ENCODE measurements at places on chromosomes 13 and 19. TPM values are rescaled to one million over a fixed set of nuclear protein-coding genes. Genes with fewer than 3 reads are reported as not detected.

TNFRSF19 gene
- 18.6 TPM for total RNA-seq

GRCh38 chr13:66994517-66995202 is 235.5 kb downstream of the PCDH9 start:
- H3K4me1 ChIP-seq, result 0 out of 2 replicates have a peak, but pooled peaks cover 3% of the 10 kb centered on the region
- no peak for DNase-seq
- no peaks in the 10 kb centered on the region for H3K27me3 ChIP-seq
- H3K27ac ChIP-seq, result no peak overlapping the region
- no peaks in the 10 kb centered on the region for H3K36me3 ChIP-seq
- H3K4me3 ChIP-seq, result peak overlapping the region; percentile 28

- no peaks in the 10 kb centered on the region for H3K27me3 ChIP-seq
- H3K36me3 ChIP-seq, result no peaks in the 10 kb centered on the region
- no peak for DNase-seq
- no peak overlapping the region for H3K27ac ChIP-seq
- H3K4me1 ChIP-seq, result no peaks in the 10 kb centered on the region
These were observed 63.0 kb upstream of the TPM4 start for GRCh38 chr19:16013181-16013850.

DNA sequence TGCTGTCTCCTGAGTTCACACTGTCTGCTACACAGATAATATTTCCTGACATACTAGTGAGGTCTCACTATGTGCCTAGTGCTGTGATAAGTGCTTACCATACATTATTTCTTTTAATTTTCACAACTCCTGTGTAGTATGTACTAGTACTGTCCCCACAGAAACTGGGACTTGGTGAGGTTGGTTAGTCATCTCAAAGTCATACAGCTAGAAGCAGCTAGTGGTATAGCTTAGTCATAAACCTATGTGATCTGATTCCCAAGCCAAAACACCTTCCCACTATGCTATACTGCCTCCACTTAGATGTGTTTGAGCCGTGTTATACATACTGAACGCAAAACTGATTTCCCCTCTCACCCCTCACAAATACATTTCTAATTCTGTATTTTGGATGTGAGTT is 10.5 kb downstream of the MTMR6 start:
- H3K4me3 ChIP-seq, result no peak overlapping the region
- peaks cover 2% of the 10 kb centered on the region for H3K4me1 ChIP-seq
- no peaks in the 10 kb centered on the region for H3K27me3 ChIP-seq
- peak; percentile 65 for DNase-seq
- H3K36me3 ChIP-seq, result peaks cover 2% of the 10 kb centered on the region

SIGLEC8 gene
- total RNA-seq, result not detected

DNA sequence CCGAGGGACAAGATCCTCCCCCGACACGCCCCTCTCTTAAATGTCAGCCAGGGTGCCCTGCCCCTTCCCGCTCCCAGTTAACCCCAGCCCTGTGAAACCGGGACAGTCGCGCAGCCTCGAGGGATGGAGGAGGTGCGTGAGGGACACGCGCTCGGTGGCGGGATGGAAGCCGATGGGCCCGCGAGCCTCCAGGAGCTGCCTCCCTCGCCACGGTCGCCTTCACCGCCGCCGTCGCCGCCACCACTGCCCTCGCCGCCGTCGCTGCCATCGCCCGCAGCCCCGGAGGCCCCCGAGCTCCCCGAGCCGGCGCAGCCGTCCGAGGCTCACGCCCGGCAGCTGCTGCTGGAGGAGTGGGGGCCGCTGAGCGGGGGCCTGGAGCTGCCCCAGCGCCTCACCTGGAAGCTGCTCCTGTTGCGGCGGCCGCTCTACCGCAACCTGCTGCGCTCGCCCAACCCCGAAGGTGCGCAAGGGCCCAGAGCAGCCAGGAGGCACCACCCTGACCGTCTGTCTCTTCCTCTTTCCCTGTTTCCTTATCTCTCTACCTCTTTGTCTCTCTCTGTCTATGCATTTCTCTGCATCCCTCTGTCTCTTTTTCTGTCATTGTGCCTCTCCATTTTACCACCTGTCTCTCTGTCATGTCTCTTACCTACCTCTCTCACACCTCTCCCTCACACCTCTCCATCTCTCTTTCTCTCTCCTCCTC is at the start of gene NCCRP1:
Gene NCCRP1, plus strand, starts transcription at position 105 of the 703 bp plus-strand sequence. Its CDS starts 19 bp downstream, at position 124.
- no peaks in the 10 kb centered on the region for H3K36me3 ChIP-seq
- DNase-seq, result no peak
- H3K27me3 ChIP-seq, result peaks cover 49% of the 10 kb centered on the region
- H3K4me3 ChIP-seq, result no peak within 1 kb of the TSS
- no peak within 1 kb of the TSS for H3K27ac ChIP-seq
- no peaks in the 10 kb centered on the region for H3K4me1 ChIP-seq

DNA sequence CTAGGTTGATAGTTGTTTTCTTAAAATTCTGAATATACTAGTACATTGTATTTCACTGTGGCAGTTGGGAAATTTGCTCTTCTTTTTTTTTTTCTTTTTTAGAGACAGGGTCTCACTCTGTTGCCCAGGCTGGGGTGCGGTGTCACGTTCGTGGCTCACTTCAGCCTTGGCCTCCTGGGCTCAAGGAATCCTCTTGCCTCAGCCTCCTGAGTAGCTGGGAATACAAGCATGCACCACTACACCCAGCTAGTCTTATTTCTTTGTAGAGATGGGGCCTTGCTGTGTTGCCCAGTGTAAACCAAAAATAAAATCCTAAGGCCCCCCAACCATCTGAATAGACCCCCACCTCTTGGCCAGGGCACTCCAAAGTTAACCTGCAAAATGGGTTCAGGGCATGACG is 79.3 kb downstream of the FNDC3A start:
- no peaks in the 10 kb centered on the region for H3K4me1 ChIP-seq
- no peaks in the 10 kb centered on the region for H3K27me3 ChIP-seq
- no peak for DNase-seq
- no peak overlapping the region for H3K27ac ChIP-seq
- H3K36me3 ChIP-seq, result peaks cover 3% of the 10 kb centered on the region

- H3K27ac ChIP-seq, result no peak overlapping the region
- H3K36me3 ChIP-seq, result no peaks in the 10 kb centered on the region
- peaks cover 4% of the 10 kb centered on the region for H3K4me1 ChIP-seq
- no peak overlapping the region for H3K4me3 ChIP-seq
- DNase-seq, result peak; percentile 1
These were observed 248.5 kb downstream of the KCTD12 start for GRCh38 chr13:76637641-76638141.

DNA sequence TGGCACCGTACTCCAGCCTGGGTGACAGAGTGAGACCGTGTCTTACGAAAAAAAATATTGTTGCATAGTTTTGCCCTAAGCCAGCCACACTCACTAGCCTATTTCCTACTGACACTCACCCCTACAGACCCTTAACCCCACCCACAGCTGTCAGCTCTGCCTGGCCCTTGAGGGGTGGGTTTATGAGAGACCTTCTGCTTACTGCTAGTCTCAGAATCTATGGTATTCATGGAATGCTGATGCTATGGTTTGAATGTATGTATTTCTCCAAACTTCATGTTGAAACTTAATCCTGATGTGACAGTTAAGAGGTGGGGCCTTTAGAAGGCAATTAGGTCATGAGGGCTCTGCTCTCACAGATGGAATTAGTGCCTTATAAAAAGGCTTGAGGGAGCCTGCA is 79.2 kb upstream of the LRCH1 start:
- H3K4me3 ChIP-seq, result no peak overlapping the region
- no peak for DNase-seq
- H3K36me3 ChIP-seq, result no peaks in the 10 kb centered on the region
- no peak overlapping the region for H3K27ac ChIP-seq

GRCh38 chr19:56167064-56167578 is 8.7 kb upstream of the GALP start:
- no peaks in the 10 kb centered on the region for H3K27me3 ChIP-seq
- no peaks in the 10 kb centered on the region for H3K4me1 ChIP-seq
- H3K36me3 ChIP-seq, result no peaks in the 10 kb centered on the region
- DNase-seq, result no peak

DNA sequence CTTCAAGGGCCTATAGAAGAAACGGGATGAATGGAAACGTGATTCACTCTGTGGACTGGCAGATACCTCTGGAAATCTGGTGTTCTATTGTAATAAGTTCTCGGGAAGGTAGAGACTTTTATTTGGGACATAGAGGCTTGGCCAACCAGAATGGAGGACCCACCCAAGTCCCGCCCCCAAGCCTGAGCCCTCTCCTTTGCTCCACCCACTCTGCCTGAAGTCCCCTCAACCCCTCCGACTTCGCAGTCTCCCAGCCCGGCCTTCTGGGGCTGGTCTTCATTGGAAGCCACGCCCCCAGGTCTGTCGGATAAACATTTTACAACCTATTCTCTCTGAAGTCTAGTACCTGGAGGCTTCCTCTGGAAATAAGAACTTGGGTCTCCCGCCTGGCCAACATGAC is 16.9 kb downstream of the FBXL12 start:
- no peak overlapping the region for H3K27ac ChIP-seq
- no peak overlapping the region for H3K4me3 ChIP-seq
- DNase-seq, result no peak
- H3K36me3 ChIP-seq, result peaks cover 16% of the 10 kb centered on the region
- no peaks in the 10 kb centered on the region for H3K27me3 ChIP-seq

CYP4F3 gene
- not detected for total RNA-seq

DNA sequence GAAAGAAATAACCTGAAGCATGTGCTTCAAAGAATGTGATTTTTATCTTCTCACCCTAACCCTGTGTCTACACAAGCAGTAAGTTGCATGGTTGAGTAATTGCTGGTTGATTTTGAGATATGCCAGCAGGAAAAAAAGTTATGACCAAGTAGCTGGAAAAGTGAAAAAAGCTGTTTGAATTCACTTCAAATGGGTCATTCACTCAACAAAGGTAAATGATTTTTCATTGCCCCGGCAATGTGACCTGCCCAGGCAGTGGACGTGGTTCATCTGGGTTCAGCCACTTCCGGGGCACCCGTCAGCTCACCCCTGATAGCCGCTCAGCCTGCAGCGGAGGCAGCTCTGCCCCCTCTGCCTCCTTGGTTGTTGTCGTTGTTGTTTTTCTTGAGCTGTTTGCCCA is 18.5 kb downstream of the TNFRSF19 start:
- H3K27me3 ChIP-seq, result no peaks in the 10 kb centered on the region
- H3K4me1 ChIP-seq, result peaks cover 7% of the 10 kb centered on the region
- peaks cover 36% of the 10 kb centered on the region for H3K36me3 ChIP-seq
- no peak overlapping the region for H3K27ac ChIP-seq
- no peak for DNase-seq

DNA sequence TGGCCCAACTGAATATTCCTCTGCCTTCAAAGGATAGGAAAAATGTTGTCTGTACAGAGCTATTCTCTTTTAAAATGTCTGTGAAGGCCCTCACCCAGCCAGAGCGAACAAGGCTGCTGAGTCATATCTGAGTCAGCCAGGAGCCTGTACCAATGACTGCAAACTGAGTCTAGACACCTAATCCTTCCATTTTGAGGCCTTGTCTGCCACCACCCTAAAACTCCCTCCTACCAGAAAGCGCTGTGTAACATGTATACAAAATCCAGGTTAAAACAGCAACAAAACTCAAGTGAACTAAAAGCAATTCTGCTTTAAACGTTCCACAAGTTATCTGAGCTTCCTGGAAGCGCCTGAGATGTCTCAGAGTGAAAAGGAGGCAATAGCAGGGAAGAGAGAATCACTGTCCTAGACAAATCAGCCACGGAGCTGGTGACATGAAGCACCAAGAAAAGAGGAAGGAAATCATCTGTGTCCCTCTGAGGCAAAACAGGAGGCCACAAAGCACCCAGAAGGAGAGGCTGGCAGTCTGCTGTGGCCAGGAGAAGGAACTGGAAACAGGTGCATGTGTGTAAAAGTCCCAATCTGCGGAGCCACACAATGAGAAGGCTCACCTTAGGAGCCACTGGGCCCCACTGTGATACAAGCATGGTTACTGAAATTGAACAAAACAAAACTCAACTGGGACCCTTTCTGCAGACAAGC is 10.2 kb downstream of the DHRS12 start:
- peaks cover 10% of the 10 kb centered on the region for H3K4me1 ChIP-seq
- peak overlapping the region; percentile 33 for H3K27ac ChIP-seq
- H3K27me3 ChIP-seq, result no peaks in the 10 kb centered on the region
- H3K4me3 ChIP-seq, result no peak overlapping the region
- no peaks in the 10 kb centered on the region for H3K36me3 ChIP-seq

KLF1 gene
- total RNA-seq, result not detected

ZNF468 gene
- 20.1 TPM for total RNA-seq

- H3K36me3 ChIP-seq, result no peaks in the 10 kb centered on the region
- no peak overlapping the region for H3K27ac ChIP-seq
- DNase-seq, result no peak
- H3K4me1 ChIP-seq, result no peaks in the 10 kb centered on the region
- H3K27me3 ChIP-seq, result no peaks in the 10 kb centered on the region
These were observed 1098.5 kb downstream of the EFNB2 start for GRCh38 chr13:105436943-105437342.

- DNase-seq, result no peak
- no peak overlapping the region for H3K4me3 ChIP-seq
- H3K4me1 ChIP-seq, result peaks cover 2% of the 10 kb centered on the region
- no peaks in the 10 kb centered on the region for H3K36me3 ChIP-seq
- no peak overlapping the region for H3K27ac ChIP-seq
- H3K27me3 ChIP-seq, result no peaks in the 10 kb centered on the region
These were observed 5.4 kb upstream of the JSRP1 start for GRCh38 chr19:2261438-2262172.

DNA sequence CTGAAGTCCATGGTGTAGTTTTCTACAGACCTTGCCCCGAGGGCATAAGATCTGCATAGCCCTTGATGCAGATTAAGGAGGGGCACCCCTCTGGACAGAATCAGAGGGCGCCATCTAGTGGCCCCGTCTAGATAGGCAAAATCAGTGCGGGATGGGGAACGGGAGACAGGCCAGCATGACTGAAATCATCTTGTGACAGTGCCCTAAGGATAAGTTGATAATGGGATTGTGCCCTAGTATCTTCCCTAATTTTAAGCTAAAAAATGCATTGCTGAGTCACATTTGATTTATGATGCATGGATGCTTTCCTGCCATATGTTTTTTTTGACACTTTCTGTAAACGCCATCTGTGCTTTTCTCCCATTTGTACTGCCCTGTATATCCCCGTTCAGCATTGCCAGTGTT is 19.0 kb upstream of the GPI start:
- no peak overlapping the region for H3K4me3 ChIP-seq
- DNase-seq, result peak; percentile 63
- H3K4me1 ChIP-seq, result no peaks in the 10 kb centered on the region
- H3K36me3 ChIP-seq, result peaks cover 48% of the 10 kb centered on the region
- H3K27me3 ChIP-seq, result no peaks in the 10 kb centered on the region
- no peak overlapping the region for H3K27ac ChIP-seq

GRCh38 chr19:50518091-50519005 is 4.6 kb upstream of the ASPDH start:
- DNase-seq, result no peak
- no peak overlapping the region for H3K4me3 ChIP-seq
- H3K27ac ChIP-seq, result no peak overlapping the region
- no peaks in the 10 kb centered on the region for H3K36me3 ChIP-seq

DNA sequence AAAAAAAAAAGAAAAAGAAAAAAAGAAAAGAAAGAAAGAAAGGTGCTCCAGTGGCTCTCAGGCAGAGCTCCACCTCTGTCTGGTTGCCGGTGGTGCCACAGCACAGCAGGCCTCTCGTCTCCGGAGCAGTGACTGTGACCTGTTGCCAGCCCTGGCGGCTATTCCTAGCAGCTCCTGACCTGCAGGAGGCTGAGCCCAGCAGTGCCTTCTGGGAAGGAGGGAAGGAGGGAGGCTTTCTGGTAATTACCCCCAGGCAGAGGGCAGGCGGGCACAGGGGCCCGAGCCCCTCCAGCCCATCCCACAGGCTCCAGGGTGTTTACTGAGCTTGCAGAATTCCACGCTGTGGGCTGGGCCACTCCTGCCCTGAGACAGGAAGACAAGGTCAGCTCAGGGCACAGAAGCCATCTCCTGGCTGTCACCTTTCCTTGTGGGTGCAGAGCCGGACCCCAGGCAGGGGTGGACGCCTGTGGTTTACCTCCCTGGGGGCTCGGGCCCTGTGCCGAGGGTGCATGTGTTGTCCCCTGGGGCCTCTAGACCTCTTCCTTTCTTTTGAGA is 77.9 kb downstream of the GNG7 start:
- H3K4me1 ChIP-seq, result peaks cover 12% of the 10 kb centered on the region
- H3K27ac ChIP-seq, result no peak overlapping the region
- H3K4me3 ChIP-seq, result no peak overlapping the region
- H3K27me3 ChIP-seq, result peaks cover 2% of the 10 kb centered on the region
- H3K36me3 ChIP-seq, result no peaks in the 10 kb centered on the region
- no peak for DNase-seq

Measured in IMR-90 (cell line).